Karpas-422 (cell line): ENCODE measurements at places on chromosomes 16 and 17. TPM values are rescaled to one million over a fixed set of nuclear protein-coding genes. Genes with fewer than 3 reads are reported as not detected.

DNA sequence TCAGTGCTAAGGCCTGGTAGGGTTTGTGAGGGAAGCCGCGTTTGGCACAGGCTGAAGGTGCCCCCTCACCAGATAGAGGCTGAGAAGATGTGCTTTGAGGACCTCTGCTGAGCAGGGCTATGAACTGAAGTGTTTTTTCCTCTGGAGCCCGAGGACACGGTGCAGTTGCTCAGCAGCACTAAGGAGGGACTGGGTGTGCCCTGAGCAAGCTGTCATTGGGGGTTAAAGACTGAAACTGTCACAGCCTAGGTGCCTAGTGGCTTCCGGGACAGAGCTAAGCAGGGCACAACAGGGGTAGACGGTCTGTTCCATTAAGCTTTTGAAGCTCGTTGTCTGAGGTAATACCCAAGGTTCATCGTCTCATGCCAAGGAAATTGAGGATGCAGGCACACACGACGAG is 24.8 kb upstream of the ASGR2 start:
- no peaks in the 10 kb centered on the region for H3K27me3 ChIP-seq
- no peak overlapping the region for H3K27ac ChIP-seq
- H3K36me3 ChIP-seq: no peaks in the 10 kb centered on the region
- no peak for DNase-seq

DNA sequence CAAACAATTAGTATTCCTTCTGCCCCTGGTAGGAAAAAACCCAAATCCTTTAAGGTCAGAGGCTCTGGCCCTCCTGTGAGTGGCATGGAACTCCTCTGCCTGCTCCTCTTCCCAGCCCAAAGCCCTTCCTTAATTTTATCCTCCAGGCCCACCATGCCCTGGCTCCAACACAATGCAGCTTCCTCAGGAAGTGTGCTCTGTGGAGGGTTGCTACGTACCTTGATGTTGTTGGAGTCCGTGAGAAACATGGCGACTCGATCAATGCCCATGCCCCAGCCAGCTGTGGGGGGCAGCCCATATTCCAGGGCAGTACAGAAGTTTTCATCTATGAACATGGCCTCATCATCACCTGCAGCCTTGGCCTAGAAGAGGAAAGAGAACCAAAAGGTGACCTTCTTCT is 5.3 kb upstream of the ADAT1 start:
- peaks cover 4% of the 10 kb centered on the region for H3K4me1 ChIP-seq
- DNase-seq: no peak
- peaks cover 44% of the 10 kb centered on the region for H3K36me3 ChIP-seq
- H3K27me3 ChIP-seq: no peaks in the 10 kb centered on the region

GRCh38 chr17:40089077-40089895 is 11.1 kb downstream of the NR1D1 start:
- H3K27me3 ChIP-seq: no peaks in the 10 kb centered on the region
- no peaks in the 10 kb centered on the region for H3K4me1 ChIP-seq
- H3K36me3 ChIP-seq: no peaks in the 10 kb centered on the region
- no peak overlapping the region for H3K27ac ChIP-seq
- H3K4me3 ChIP-seq: no peak overlapping the region

GRCh38 chr16:11333702-11334101 is 11.6 kb upstream of the RMI2 start:
- H3K36me3 ChIP-seq: no peaks in the 10 kb centered on the region
- H3K27me3 ChIP-seq: peaks cover 3% of the 10 kb centered on the region; the same call in 1 of the 2 replicates
- no peak for DNase-seq
- H3K27ac ChIP-seq: no peak overlapping the region

DNA sequence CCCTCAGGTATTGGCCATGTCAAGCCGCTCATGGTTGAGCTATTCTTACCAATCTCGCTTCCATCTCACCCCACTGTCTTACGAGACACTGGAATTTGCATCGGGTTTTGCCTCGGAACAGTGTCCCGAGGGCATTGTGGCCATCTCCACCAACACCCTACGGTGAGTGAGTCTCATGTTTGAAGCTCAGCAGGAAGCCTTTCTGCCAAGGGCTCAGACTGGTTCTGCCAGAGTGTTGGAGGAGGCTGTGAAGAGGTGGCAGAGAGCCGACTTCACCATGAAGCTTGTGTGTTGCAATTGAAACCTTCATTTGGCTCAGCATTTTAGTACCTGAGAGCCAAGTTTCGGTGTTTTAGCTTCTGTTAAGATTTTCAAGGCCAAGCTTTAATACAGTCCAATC is 38.0 kb downstream of the SF3B3 start:
- H3K4me3 ChIP-seq: no peak overlapping the region
- no peaks in the 10 kb centered on the region for H3K4me1 ChIP-seq
- no peak for DNase-seq
- no peak overlapping the region for H3K27ac ChIP-seq

DNA sequence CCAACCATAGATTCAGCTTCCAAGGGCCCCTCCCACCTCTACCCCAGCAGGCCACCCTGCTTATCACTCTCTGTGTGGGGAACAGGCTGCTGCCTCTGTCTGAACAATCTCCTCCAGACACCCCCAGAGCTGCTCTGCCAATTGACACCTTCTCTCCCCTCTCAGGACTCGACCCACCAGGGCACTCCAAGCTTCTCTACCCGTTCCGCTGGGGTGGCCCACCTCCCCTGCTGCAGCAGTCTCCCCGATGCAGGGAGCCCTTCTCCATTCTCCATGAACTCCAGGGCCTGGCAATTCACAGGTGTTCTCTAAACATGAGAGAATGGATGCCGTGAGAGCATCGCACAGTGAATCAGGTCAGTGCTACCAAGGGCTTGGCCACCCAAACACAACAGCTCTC is 28.3 kb upstream of the FAAP100 start:
- H3K27ac ChIP-seq: no peak overlapping the region
- H3K4me3 ChIP-seq: no peak overlapping the region
- H3K27me3 ChIP-seq: no peaks in the 10 kb centered on the region
- H3K36me3 ChIP-seq: peaks cover 9% of the 10 kb centered on the region; the same call in 1 of the 2 replicates

GRCh38 chr17:4480929-4481898 is 17.5 kb upstream of the SPNS2 start:
- H3K27me3 ChIP-seq: no peaks in the 10 kb centered on the region
- H3K4me3 ChIP-seq: no peak overlapping the region
- no peak overlapping the region for H3K27ac ChIP-seq
- H3K4me1 ChIP-seq: peaks cover 5% of the 10 kb centered on the region
- no peak for DNase-seq
- H3K36me3 ChIP-seq: no peaks in the 10 kb centered on the region

- H3K27ac ChIP-seq: no peak overlapping the region
- no peak overlapping the region for H3K4me3 ChIP-seq
- H3K4me1 ChIP-seq: no peaks in the 10 kb centered on the region
- no peaks in the 10 kb centered on the region for H3K36me3 ChIP-seq
- H3K27me3 ChIP-seq: no peaks in the 10 kb centered on the region
- no peak for DNase-seq
These were observed 67.4 kb upstream of the SOX9 start for GRCh38 chr17:72053449-72053848.

- no peak overlapping the region for H3K4me3 ChIP-seq
- DNase-seq: no peak
- H3K27ac ChIP-seq: no peak overlapping the region
These were observed 77.3 kb downstream of the EFCAB13 start for GRCh38 chr17:47401100-47401499.

GRCh38 chr16:89678258-89678657 is 8.2 kb upstream of the CDK10 start:
- no peak overlapping the region for H3K27ac ChIP-seq
- H3K27me3 ChIP-seq: no peaks in the 10 kb centered on the region
- no peak overlapping the region for H3K4me3 ChIP-seq
- peaks cover 2% of the 10 kb centered on the region; the same call in 1 of the 2 replicates for H3K36me3 ChIP-seq
- peak; percentile 60 for DNase-seq

- H3K4me3 ChIP-seq: no peak overlapping the region
- no peaks in the 10 kb centered on the region for H3K27me3 ChIP-seq
- no peaks in the 10 kb centered on the region for H3K4me1 ChIP-seq
- H3K27ac ChIP-seq: no peak overlapping the region
- no peaks in the 10 kb centered on the region for H3K36me3 ChIP-seq
These were observed 90.0 kb downstream of the WSCD1 start for GRCh38 chr17:6160232-6160555.

- H3K27me3 ChIP-seq: no peaks in the 10 kb centered on the region
- H3K4me1 ChIP-seq: no peaks in the 10 kb centered on the region
- H3K4me3 ChIP-seq: no peak overlapping the region
- no peaks in the 10 kb centered on the region for H3K36me3 ChIP-seq
These were observed 230.7 kb downstream of the IRX3 start for GRCh38 chr16:54055864-54056263.

GRCh38 chr17:38605841-38606645 is at the start of gene SRCIN1:
Gene SRCIN1 (minus strand): TSS chr17:38605952. CDS start chr17:38605705, 247 bp downstream.
- H3K4me1 ChIP-seq: peaks cover 12% of the 10 kb centered on the region
- H3K27ac ChIP-seq: no peak within 1 kb of the TSS
- no peaks in the 10 kb centered on the region for H3K27me3 ChIP-seq
- H3K4me3 ChIP-seq: peak within 1 kb of the TSS; percentile 57; the same call in 1 of the 2 replicates

- H3K4me1 ChIP-seq: no peaks in the 10 kb centered on the region
- no peak overlapping the region for H3K4me3 ChIP-seq
- H3K27me3 ChIP-seq: no peaks in the 10 kb centered on the region
- H3K27ac ChIP-seq: no peak overlapping the region
- no peak for DNase-seq
- H3K36me3 ChIP-seq: no peaks in the 10 kb centered on the region
These were observed 658 bp downstream of the CACNG4 start for GRCh38 chr17:66964930-66965800.

DNA sequence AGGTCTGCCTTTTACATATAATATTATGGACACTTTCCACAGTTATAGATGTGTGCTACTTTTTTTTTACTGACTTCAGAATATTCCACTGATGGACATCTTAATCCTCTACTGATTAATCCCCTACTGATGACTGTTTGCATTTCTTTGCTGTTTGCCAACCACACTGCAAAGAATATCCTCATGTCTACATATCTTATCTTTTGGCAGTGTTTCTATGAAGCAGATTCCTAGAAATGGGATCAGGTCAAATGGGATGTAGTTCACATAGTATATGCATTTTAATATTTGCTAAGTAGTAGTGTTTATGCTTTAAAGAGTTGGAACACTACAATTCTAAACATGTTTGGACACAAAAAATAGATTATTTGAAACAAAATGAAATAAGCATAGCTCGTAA is 3.2 kb downstream of the CCL3 start:
- H3K4me3 ChIP-seq: no peak overlapping the region
- DNase-seq: no peak
- H3K36me3 ChIP-seq: no peaks in the 10 kb centered on the region
- peaks cover 40% of the 10 kb centered on the region for H3K4me1 ChIP-seq
- H3K27ac ChIP-seq: no peak overlapping the region
- H3K27me3 ChIP-seq: no peaks in the 10 kb centered on the region

GRCh38 chr17:43616852-43617251 is 44.9 kb downstream of the MEOX1 start:
- H3K27ac ChIP-seq: no peak overlapping the region
- H3K4me1 ChIP-seq: no peaks in the 10 kb centered on the region
- no peaks in the 10 kb centered on the region for H3K27me3 ChIP-seq

GRCh38 chr17:3034578-3034920 is 28.9 kb downstream of the OR1D5 start:
- 0 out of 2 replicates have a peak, but pooled peaks cover 3% of the 10 kb centered on the region for H3K36me3 ChIP-seq
- no peaks in the 10 kb centered on the region for H3K4me1 ChIP-seq
- H3K4me3 ChIP-seq: no peak overlapping the region

GRCh38 chr17:73359987-73360410 is 48.2 kb upstream of the CDC42EP4 start:
- H3K36me3 ChIP-seq: no peaks in the 10 kb centered on the region
- DNase-seq: no peak
- H3K27ac ChIP-seq: no peak overlapping the region
- H3K4me3 ChIP-seq: no peak overlapping the region
- no peaks in the 10 kb centered on the region for H3K27me3 ChIP-seq
- peaks cover 9% of the 10 kb centered on the region for H3K4me1 ChIP-seq

DNA sequence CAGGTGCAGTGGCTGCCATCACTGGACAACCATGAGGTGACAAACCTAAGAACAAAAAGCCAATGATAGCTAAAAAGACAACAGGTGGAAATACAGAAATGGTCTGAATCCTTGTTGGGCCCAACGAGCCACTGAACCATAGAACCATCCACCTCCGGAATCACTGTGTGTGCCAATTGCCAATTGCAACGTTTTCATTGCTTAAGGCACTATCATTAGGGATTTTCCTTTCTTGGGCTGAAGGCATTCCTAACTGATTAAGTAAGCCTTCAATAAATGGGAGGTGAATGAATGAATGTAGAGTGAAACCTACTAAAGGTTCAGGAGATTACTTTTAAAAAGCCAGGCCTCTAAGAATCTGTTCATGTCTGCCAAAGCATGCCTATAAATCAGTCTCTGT is 3.6 kb downstream of the USP31 start:
- no peak overlapping the region for H3K4me3 ChIP-seq
- H3K27ac ChIP-seq: no peak overlapping the region
- 0 out of 2 replicates have a peak, but pooled peaks cover 2% of the 10 kb centered on the region for H3K27me3 ChIP-seq
- peaks cover 14% of the 10 kb centered on the region for H3K4me1 ChIP-seq

GRCh38 chr16:56354016-56354415 is 71.3 kb downstream of the AMFR start:
- H3K36me3 ChIP-seq: no peaks in the 10 kb centered on the region
- H3K4me1 ChIP-seq: peaks cover 32% of the 10 kb centered on the region
- no peak for DNase-seq
- H3K27me3 ChIP-seq: no peaks in the 10 kb centered on the region

DNA sequence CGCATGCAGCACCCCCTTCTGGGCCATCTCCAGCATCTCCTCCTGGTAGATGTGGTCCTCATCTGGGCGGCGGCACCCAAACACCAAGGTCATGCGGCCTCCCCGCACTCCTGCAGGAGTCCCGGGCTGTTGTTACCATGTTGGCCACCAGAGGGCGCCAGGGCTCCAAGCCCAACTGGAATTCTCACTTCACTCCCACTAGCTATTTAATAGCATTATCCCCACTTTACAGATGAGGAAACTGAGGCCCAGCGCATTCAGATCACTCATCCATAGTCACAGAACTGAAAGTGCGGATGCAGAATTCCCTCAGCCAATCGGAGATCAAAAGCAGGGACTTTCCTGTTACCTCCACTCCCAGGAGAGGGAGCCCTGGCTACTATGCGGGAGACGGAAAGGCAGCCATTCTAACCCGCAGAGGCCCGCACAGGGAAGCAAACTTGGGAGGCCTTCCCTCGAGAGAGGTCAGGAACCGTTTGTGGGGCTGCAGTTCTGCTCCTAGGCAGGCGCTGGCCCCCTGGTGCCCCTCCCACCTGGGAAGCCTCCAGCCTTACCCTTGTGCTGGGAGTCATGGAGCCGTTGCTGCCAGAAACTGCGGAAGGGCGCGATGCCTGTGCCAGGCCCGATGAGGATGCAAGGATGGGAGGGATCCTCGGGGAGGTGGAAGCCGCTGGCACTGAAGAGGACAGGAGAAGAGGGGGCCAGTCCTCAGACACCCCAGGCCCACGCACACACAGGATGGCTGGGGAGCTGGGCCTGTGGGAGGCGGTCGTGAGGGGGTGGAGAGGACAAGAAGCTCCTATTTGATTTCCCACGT is 40.1 kb downstream of the NOS2 start:
- peak; percentile 84 for DNase-seq
- H3K4me3 ChIP-seq: no peak overlapping the region
- H3K27ac ChIP-seq: no peak overlapping the region
- no peaks in the 10 kb centered on the region for H3K27me3 ChIP-seq
- no peaks in the 10 kb centered on the region for H3K36me3 ChIP-seq
- H3K4me1 ChIP-seq: no peaks in the 10 kb centered on the region

GRCh38 chr16:84356591-84357116 is 11.7 kb upstream of the ATP2C2 start:
- H3K27me3 ChIP-seq: no peaks in the 10 kb centered on the region
- DNase-seq: no peak
- H3K36me3 ChIP-seq: no peaks in the 10 kb centered on the region
- no peak overlapping the region for H3K27ac ChIP-seq
- peaks cover 4% of the 10 kb centered on the region; the same call in 1 of the 2 replicates for H3K4me1 ChIP-seq
- no peak overlapping the region for H3K4me3 ChIP-seq

SLFN12 gene
- not detected in 2 replicates for total RNA-seq

PPP1R27 gene
- 0.25 TPM in 1 of 2 replicates, not detected in the other for total RNA-seq

CCL5 gene
- total RNA-seq: not detected in 2 replicates

TERB1 gene
- total RNA-seq: not detected in 2 replicates

TPSG1 gene
- not detected in 2 replicates for total RNA-seq

DLX3 gene
- total RNA-seq: 0.22 TPM in 1 of 2 replicates, not detected in the other

ABCC12 gene
- total RNA-seq: 0.04 and 0.86 TPM in 2 replicates

TMEM256 gene
- total RNA-seq: 262 and 330 TPM in 2 replicates

PRR35 gene
- total RNA-seq: not detected in 2 replicates
